ENCODE measurements at places on chromosomes 7 and 10.

- DNase-seq: no peak
These were observed 82.3 kb downstream of the HTR7 start for GRCh38 chr10:90775351-90776028.

DNA sequence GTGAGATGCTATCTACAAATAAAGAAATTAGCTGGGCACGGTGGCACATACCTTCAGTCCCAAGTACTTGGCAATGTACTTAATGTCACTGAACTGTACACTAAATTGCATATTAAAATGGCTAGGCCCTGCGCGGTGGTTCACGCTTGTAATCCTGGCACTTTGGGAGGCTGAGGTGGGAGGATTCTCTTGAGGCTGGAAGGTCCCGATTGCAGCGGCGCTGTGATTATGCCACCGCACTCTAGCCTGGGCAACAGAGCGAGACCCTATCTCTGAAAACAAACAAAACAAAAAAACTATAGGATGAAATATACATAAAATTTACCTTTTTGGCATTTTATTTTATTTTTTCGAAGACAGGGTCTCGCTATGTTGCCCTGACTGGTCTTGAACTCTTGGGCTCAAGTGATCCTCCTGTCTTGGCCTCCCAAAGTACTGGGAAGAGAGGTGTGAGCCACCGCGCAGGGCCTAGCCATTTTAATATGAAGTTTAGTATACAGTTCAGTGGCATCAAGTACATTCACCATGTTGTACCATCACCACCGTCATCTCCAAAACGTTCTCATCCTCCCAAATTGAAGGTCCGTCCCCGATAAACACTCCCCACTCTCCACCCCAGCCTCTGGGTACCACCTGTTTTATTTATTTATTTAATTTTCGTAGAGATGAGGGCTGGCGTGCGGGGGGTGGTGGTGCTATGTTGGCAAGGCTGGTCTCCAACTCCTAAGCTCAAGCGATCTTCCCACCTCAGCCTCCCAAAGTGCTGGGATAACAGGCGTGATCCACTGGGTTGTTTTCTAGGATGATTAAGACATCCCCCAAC is 1.3 kb upstream of the EIF3B start:
- no peak for DNase-seq

- DNase-seq: no peak
These were observed 176.8 kb downstream of the THSD7A start for GRCh38 chr7:11655163-11655562.

DNA sequence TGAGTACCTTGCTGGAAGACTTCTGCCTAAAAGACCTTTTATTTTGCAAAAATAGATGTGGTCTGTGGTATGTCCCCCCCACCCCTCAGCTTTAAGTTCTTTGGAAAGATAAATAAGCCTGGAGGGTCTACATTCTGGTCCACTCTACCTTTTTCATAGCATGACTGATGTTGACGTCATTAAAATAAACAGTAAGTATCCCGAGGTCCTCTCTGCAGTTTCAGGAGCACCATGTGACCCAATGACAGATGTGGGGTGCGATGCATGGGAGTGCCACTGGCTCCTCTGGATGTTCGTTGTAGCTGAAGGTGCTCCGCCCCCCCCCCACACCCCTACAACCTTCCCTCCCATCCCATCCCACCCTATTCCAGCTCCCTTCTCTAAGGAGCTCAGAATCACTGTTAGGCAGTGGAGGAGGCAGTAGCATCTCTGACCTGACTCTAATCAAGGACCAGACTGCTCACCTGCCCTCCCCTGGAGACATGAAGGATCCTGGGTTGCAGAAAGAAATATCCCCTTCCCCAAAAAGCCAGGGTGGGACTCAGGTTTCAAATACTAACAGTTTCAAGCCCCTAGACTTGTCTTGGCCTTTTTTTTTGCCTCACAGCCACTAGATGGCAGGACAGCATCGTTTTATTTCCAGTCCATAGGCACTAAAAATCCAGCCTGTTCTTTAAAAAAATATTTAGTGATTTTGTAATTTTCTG is 25.1 kb downstream of the CASP7 start:
- no peak for DNase-seq

DNA sequence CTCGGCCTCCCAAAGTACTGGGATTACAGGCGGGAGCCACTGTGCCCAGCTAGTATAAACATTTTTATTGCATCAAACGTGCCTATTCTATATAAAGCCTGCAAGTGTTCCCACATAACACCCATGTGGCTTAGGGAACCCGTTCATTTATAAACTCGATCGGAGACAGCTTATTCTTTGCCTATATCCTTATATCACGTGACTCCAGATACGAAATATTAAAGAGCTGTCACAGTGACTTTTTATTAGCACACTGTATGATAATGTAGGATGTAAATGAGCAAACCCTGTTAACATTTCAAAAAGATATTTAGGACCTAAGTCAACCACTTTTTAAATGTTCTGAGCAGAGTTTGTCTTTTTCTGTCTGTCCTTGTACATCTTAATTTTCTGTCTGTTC is 642.9 kb upstream of the ADARB2 start:
- no peak for DNase-seq

- no peak for DNase-seq
These were observed 237.1 kb downstream of the COBL start for GRCh38 chr7:51079494-51079893.

DNA sequence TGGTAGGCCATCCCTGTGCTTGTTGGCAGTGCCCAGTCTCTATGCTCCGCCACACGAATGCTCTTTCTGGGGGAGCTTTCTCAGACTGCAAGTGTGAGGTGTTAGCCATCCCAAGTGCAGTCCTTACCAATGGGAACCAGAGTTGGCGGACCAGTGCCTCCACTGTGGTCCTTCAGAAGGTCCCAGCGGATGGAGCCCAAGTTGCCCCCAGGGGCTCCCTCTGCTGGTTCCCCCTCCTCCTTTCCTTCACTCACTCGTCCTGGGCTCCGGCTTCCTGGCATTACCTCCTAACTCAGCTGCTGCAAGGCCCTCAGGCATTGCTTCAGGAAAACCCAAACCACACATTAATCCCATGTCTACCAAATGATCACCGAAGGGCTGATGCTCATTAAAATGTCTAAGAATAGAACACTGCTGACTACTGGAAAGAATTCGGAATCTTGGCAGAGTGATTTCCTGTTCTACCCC is 139.8 kb downstream of the CUBN start:
- DNase-seq: no peak
